ENCODE measurements at places on chromosomes 11 and 22.

DNA sequence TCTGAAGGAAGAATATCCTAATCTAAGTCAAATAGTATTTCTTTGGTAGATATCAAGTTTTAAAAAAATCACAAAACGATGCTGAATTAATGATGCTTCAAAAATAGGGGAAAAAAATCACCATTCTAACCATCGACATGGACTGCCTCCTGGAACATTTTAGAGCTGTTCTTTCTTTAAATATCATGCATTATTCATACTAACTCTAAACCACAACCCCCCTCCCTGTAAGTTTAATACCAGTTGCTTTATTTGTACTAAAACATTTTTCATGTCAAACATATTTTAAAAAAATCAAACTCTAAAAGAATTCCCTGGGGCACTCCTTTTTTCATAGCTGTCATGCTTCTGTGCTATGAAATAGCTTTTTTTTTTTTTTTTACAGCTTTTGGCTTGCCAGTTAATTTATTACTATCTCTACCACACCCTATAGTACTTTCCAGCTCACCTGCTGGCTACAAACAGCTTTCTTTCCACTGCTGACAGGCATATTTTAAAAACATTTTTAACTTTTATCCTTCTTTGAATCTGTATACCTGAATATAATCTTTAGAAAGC lies 256.9 kb downstream of the SOX6 start:
- no peak for DNase-seq

GRCh38 chr11:1750840-1751530 lies 590 bp upstream of the IFITM10 start:
- no peak for DNase-seq

- DNase-seq, result no peak
Observed at GRCh38 chr11:46246521-46246920, 30.9 kb upstream of the CREB3L1 start.

GRCh38 chr11:10358696-10359095 lies 53.8 kb downstream of the ADM start:
- DNase-seq, result no peak

DNA sequence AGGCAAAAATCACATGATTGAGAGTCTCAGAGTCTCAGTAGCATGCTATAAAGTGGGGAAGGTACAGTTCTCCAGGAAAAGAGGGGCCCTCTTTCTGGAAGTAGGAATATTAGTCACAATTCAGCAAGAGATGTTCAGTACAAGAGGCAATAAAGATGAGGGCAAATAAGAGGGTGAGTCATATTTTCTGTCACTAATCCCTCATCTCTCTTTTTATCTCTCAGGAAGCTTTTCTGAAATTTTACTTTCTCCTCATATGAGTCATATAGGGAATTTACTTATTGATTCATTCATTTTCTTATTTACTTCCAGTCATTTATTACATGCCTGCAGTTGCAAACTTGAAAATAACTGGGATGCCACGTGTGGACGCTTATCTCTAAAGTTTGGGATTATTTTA lies 3.4 kb upstream of the NXPE1 start:
- no peak for DNase-seq

Data from stimulated activated CD4-positive, alpha-beta T cell treated with anti-CD3 and anti-CD28 coated beads, Interleukin-4, amount 100 ng/mL, for 4 hours (primary cell).